ENCODE measurements at places on chromosomes 7 and 10. TPM values are rescaled to one million over a fixed set of nuclear protein-coding genes. Genes with fewer than 3 reads are reported as not detected.

- no peak for DNase-seq
These were observed 40.6 kb downstream of the SEC23IP start for GRCh38 chr10:119933179-119933578.

Gene SFTPA1
- 76.0 TPM for polyA plus RNA-seq

DNA sequence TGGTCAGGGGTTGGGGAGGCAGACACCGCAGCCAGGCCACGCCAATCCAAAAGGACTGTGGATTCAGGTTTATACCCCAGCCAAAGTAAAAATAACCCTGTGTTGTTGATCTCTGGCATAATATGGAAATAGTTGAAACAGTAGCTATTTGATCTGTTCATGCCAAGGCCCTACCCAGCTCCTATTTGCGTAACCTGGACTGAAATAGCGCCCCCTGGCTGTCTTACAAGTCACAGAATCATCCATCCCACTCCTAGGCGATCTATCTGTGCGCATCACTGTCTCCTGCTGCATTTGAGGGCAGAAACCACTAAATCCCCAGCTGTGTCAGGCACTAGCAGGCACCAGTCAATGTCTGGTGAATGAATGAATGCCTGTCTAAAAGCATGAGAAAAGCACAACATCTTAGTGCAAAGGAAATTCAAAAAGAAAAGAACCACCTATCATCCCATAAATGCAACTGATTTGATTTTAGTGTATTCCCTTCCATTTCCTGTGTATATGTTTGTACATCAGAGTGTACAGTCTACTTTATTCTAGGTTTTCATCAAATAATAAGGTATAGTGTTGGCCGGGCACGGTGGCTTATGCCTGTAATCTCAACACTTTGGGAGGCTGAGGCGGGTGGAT is 160.0 kb downstream of the SLIT1 start:
- DNase-seq = no peak

Gene PRTFDC1
- polyA plus RNA-seq = 69.7 TPM

GRCh38 chr10:20644421-20644820 is 252.7 kb downstream of the NEBL start:
- DNase-seq = no peak
